ENCODE measurements at places on chromosomes 6 and 20.

DNA sequence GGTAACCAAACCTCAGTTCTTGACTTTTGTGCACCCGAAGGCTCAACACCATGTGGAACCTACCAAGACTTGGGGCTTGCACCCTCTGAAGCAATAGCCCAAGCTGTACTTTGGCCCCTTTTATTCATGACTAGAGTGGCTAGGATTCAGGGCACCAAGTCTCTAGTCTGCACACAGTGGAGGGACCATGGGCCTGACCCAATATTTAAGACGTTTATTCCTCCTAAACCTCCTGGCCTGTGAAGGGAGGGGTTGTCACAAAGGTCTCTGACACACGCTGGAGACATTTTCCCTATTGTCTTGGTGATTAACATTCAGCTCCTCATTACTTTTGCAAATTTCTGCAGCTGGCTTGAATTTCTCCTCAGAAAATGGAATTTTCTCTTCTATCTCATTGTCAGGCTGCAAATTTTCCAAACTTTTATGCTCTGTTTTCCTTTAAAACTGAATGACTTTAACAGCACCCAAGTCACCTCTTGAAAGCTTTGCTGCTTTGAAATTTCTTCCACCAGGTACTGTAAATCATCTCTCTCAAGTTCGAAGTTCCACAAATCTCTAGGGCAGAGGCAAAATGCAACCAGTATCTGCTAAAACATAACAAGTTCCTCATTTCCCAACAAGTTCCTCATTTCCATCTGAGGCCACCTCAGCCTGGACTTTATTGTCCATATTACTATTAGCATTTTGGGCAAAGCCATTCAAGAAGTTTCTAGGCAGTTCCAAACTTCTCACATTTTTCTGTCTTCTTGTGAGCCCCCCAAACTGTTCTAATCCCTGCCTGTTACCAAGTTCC lies 481.4 kb upstream of the BTBD3 start:
- DNase-seq: no peak

DNA sequence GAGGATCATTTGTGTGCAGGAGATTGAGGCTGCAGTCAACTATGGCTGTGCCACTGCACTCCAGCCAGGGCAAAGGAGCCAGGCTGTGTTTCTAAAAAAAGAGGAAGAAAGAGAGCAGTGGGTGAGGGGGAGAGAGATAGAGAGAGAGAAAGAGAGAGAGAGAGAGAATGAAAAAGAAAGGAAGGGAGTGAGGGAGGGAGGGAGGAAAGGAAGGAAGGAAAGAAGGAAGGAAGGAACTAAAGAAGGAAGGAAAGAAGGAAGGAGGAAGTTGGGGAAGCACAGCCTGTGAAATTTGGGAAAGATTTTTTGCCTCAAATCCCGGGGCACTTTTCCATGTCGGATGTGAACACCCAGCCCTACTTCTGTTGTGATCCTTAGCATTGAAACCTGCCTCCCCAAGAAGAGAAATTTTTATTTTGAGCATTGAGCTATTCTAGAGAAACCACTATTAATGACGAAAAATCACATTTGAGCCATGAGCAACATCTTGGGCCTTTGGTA lies 57.8 kb downstream of the FOXA2 start:
- no peak for DNase-seq

GRCh38 chr6:116461932-116462885 lies 1.0 kb downstream of the CALHM6 start:
- no peak for DNase-seq

DNA sequence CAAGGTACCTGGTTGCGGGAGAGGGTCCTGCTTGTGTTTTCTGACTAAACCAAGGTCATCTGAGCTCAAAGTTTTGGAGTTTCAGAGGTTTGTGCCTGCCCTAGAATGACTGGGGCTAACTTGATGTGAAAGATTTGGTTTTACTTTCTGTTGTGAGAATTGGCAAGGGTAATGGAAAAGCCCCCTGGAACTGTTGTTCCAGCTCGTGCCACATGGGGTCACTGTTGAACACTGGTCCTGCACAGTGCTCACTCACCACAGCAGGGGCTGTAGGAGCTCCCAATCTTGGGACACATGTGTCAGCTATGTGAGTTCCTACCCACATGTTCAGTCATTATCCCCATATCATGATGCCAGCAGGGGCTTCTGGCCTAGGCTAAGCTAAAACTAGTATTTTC lies 6.5 kb downstream of the TGM6 start:
- no peak for DNase-seq

GRCh38 chr6:118876814-118877213 lies 17.1 kb upstream of the ASF1A start:
- DNase-seq: peak; percentile 28

- no peak for DNase-seq
These were observed 1.6 kb upstream of the MED23 start for GRCh38 chr6:131629651-131630050.

DNA sequence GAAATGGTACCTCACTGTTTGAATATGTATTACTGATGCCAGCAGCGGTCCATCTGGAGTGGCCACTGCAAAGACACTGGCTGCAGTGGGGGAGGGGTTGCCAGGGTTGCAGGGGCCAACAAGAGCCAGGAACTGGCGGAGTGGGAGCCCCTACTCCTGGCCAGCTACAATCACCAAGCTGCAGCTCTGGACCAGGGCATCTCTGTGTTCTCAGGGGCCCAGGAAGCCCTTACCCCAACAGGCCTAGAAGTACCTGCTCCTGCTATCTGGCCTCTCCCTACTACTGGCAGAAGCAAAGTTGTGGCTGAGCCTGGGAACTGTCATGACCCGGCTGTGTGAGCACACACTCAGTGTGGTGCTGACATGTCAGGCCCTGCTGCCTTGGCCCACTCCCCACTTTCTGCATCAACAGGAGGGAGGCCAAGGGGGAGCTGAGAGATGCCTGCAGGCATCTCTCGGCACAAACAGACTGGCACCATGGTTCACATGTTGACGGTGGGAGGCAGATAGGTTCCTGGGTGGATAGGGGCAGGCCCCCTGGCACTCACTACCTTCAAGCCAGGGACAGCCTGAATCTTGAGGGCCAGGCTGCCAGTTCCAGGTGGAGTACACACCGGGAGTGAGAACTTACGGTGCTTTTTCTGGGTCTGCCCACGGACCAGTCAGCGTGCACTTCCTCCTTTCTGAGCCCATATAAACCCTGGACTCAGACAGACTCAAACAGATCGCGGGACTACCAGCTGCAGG lies 1188.0 kb downstream of the GRIK2 start:
- no peak for DNase-seq

DNA sequence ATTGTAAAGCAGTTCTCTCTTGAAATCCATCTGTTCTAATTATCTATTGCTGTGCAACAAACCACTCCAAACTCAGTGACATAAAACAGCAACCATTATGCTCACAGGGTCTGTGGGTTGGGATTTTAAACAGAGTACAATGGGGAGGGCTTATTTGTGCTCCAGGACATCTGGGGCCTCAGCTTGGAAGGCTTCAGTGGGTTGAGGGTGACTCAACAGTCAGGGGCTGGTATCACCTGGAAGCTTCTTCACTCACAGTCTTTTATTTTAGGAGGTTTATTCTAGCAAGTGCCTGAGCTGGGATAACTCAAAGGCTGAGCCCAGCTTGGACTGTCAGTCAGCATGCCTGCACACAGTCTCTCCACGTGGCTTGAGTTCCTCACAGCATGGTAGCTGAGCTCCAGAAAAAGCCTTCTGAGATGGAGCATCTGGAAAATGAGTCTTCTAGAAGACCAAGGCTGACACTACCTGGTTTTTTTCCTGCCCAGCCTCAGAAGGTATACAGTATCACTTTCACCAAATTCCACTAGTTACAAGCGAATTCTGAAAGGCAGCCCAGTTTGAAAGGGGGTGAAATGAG lies 234.6 kb upstream of the ID4 start:
- no peak for DNase-seq

DNA sequence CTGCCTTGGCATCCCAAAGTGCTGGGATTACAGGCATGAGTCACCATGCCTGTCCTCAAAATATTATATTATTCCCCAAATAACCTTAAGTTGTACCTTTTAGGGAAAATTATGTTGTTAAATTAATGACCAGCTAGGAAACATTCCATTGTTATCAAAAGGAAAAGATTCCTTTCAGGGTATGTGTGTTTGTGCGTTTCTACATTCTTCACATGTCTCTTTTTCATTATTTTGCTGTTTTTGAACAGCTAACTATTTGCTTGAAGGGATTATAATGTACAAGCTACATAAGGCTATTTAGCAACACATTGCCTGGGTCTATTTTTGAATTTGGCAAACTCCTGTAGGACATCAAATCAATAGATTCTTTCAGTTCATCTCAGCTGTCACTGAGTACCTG lies 57.1 kb downstream of the GJA1 start:
- no peak for DNase-seq

- no peak for DNase-seq
These were observed 89.9 kb downstream of the PDE7B start for GRCh38 chr6:135941275-135942025.

GRCh38 chr6:41161380-41161779 lies 1.5 kb downstream of the TREM2 start:
- no peak for DNase-seq

DNA sequence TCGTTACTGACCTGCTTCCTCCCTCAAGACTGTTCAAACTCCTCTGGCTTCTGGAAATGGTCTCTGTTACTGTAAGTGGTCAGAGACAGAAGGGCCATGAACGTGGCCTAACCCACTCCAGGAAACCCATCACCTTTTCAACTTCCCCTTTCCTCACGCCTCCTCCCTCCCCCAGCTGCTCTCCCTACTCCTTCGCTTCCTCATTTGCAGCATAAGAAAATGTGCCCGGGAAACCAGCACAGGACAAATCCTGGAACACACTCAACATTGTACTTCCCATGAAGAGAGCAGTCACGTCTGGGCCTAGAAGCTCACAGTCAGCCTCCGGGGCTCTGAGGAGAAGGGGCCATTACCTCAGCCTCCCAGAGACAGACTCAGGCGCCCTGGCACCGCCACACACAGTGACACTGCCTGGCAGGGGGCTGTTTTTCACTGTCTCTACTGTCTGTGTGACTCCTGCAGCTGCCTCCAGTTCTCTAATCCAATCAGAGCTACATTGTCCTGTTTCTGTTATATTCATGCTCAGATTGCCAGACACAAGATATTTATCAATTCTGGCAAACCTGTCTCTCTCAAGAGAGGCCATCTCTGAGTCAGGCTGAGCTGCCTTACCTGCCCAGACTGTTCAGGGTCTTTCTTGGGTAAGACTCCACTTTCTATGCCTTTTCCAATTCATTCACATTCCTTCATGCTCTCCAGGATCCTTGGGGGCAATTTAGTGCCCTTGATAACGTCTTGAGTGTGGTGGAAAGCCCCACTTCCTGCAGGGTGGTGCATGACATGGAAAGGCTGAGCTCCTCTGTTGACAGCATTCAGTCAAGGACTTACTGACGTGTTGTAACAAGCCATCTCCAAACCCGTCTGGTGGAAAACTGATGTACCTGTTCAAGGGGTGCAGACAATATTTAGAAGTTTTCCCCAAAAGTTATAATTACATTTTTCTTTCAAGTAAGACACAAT lies 242.2 kb downstream of the HIVEP2 start:
- DNase-seq: no peak

DNA sequence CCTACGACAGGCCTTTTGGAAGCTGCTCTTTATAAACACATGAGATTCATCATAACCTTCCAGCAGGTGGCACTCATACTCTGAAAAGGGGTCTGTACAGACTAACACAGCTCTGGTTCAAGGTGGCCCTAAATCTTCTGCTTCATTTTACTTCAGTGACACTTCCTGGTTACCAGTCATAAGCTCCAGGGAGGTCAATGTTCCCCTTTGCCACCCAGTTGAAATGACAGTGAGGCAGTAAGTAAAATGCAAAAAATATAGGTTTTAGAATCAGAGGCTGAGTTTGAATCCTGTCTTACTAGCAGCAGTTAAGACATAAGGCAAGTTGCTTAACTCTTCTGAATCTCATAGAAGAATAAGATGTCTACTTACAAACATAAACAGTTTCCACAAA lies 132.8 kb downstream of the CDK19 start:
- DNase-seq: peak; percentile 63

GRCh38 chr6:139091826-139092225 lies 43.1 kb upstream of the HECA start:
- DNase-seq: no peak

DNA sequence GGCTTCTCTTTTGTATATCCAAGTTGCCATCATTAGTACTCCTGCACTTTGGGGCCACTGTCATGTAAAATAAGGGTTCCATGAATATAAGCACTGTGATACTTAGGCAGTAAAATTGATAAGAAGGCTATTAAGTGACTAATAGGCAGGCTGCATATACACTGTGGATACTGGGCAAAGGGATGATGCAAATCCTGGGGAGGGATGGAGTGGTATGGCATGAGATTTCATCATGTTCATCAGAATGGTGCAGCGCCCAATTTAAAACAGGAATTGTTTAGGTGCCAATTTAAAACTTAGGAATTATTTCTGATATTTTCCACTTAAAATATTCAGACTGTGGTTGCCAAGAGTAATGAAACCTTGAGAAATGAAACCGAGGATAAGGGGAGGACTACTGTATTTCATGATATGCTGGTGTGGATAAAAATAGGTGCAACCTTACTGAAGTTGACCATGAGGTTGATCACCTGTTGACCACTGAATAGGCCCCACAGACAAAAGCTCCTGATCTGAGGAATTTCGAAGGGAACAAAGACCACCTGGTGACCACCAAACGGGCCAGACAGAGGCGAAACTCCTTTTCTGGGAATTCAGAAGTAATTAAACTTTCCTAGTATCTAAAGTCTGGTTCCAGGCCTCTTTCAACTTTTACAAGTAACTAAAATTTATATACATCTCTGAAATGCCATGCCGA lies 4.9 kb upstream of the TRIM39 start:
- no peak for DNase-seq

- peak; percentile 78 for DNase-seq
These were observed 32.8 kb downstream of the GSS start for GRCh38 chr20:34922654-34923381.

DNA sequence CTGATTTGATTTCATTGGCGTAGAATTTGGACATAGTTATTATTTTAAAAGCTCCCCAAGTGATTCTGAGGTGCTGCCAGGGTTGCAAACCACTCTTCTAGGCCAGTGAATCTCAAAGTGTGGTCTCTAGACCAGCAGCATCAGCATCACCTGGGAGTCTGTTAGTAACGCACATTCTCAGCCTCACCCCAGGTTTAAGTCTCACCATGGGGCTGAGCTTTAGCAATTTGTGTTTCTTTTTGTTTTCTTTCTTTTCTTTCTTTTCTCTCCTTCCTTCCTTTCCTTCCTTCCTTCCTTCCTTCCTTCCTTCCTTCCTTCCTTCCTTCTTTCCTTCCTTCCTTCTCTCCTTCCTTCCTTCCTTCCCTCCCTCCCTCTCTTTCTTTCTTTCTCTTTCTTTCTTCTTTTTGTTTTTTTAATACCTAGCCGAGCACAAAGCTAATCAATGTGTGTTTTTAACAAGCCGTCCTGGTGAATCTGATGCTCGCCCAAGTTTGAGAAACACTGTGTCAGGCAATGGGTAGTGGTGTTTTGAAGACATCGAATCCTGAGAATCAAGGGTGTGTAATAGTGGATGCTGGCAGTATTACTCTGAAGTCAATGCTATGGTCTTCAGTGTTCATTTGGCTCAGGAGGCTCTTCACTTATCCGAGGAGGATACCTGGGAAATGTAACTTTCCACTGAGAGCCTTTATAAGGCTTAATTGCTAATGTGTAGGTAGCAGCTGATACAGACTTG lies 104.9 kb downstream of the SLX4IP start:
- DNase-seq: no peak

- peak; percentile 49 for DNase-seq
These were observed 37.5 kb upstream of the LCA5 start for GRCh38 chr6:79574630-79575225.

Measured in HS-5 (cell line).